ENCODE measurements at places on chromosomes 5 and 9. TPM values are rescaled to one million over a fixed set of nuclear protein-coding genes. Genes with fewer than 3 reads are reported as not detected.
A peak's percentile ranks its signal among the peaks of the same experiment; 100 is the strongest.

DNA sequence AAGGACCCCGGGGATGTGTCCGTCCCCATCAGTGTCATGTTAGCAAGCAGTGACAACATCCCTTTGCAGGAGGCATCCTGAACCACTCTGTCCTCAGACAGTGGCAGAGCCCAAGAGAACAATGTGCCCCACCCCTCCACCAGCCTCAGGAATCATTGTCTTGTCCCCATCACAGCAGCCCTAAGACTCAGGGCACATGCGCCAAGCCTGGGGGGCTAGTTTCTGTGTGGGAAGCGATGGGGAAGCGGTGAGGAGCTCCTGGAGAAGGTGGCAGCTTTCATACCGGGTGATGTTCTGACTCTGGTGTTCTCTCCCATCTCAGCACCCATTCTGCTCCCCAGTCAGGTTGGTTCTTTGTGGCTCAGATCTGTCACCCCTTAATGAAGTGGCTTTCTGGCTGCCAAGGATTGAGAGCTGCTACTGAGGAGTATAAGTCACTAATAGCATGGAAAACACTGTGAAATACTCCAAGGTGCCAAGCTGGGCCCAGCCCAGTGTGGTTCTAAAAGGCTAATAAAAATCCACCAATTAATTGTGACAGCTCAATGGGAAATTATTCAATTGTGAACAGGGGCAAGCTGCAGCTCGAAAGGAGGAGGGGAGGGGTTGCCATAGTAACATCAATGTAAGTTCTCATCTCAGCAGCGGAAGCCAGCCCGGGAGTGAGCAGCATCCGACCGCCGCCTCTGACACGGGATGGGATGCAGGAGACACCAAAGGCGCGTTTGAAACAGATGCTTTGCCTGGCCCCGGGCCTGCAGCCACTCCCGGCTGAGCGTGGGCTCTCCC, 4.7 kb downstream of the QRFP start:
- no peak for DNase-seq

DNA sequence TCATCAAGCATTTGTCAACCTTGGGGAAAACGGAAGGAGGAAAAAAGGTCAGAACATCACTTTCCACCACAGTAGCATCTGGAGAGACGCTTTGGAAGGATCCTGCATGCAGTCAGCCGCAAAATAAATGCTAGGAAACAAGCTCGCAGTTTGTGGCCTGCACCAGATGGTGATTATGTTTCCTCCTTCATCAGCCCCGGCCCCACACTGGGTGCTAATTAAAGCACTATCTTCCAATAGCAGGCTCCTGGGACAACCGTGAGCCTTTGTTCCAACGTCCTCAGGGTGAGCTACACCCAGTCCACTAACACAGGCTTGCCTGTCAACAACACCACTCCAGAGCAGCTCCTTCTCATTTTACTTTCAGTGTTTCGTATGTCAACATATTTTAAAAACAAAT, 64.0 kb downstream of the RNF130 start:
- no peak for DNase-seq

GRCh38 chr9:126514037-126514821, 99.5 kb upstream of the LMX1B start:
- peak; percentile 81 for DNase-seq

GRCh38 chr5:43190755-43191603, 1.0 kb upstream of the NIM1K start:
- DNase-seq = no peak

Gene TEK
- total RNA-seq = 32.6 TPM

Gene ENTPD8
- total RNA-seq = 5.2 TPM

- peak; percentile 25 for DNase-seq
Measured at GRCh38 chr5:179259731-179260323, 85.4 kb downstream of the ADAMTS2 start.

GRCh38 chr5:54234304-54234933, 76.0 kb downstream of the ARL15 start:
- peak; percentile 64 for DNase-seq

DNA sequence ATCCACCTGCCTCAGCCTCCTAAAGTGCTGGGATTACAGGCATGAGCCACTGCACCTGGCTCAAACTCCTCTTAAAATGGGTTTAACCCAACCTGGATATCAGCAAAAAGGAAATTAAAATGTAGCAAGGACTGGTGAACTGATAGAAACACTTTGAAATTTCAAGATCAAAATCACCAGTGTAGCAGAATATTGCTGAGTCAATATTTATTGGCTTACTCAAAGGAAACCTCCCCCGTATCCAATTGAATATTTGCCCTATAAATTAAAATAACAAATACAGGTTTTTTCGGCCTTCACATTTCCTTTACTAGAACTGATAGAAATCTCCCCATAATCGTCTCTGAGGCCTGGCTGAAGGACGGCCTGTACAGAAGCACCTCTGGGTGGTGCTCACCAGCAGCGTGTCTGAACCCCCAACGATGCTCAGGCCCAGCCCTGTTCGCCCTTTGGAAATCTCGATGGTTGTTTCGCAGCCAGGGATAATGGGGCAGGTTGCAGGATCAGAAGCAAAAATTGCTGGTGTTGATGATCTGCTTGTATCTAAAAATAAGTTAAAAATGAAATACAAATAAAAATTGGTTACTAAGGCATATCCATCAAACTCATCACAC, 156.6 kb downstream of the MPDZ start:
- DNase-seq = no peak

DNA sequence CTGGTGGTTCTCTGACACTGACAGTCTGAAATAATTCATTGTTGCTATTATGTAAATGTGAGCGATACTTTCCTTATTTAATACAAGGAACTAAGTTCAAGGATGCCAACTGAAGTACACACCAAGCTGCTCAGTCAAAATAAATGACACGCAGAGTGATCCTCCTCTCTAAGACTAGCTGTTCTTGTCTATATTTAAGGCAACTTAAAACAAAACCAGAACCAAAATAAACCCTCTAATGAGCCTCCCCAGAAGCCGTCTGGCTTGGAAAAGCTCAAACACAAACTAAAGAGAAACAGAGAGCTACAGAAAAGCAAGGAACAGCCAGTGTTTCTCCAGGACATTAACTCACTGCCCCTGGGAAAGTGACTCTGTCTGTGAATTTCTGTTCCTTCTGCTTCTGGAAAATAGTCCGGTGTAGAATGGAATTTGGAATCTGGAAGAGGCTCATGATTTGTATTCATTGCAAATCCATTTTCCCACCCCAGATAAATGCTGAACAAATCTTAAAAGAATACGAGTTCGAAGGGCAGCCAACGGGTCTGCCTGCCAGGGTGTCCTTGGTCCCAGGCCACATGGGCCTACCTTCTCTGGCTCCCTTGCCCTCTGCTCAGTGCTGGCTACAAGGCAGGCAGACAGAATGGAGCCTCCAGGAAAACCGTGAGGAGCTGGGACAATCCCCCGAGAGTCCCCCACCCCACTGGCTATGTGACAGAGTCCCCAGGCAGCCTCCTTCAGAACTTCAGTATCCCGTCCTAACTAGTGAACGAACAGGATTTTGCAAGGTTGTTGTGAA, 14.8 kb downstream of the GGTA1 start:
- DNase-seq = no peak

Gene PCDHGC5
- total RNA-seq = 1.4 TPM

GRCh38 chr5:67672636-67673035, 476.0 kb upstream of the CD180 start:
- DNase-seq = no peak

All from kidney (tissue), 22 donors.